ENCODE measurements at places on chromosomes 2 and 18. TPM values are rescaled to one million over a fixed set of nuclear protein-coding genes. Genes with fewer than 3 reads are reported as not detected.

TRAF3IP1 gene
- 6.4 TPM for total RNA-seq

IGFBP5 gene
- total RNA-seq = 2.0 TPM

C18orf54 gene
- 4.3 TPM for total RNA-seq

GPBAR1 gene
- not detected for total RNA-seq

BMP10 gene
- not detected for total RNA-seq

NOL4 gene
- not detected for total RNA-seq

HOXD9 gene
- 17.0 TPM for total RNA-seq

INHA gene
- not detected for total RNA-seq

EFR3B gene
- 0.54 TPM for total RNA-seq

IL36A gene
- total RNA-seq = not detected
